Myometrial cell (primary cell): ENCODE measurements at places on chromosomes 3 and 15. TPM values are rescaled to one million over a fixed set of nuclear protein-coding genes. Genes with fewer than 3 reads are reported as not detected.

Gene EMC7
- total RNA-seq, result 60.3 and 62.2 TPM in 2 replicates

Gene KNL1
- 17.3 and 38.5 TPM in 2 replicates for total RNA-seq

Gene TTLL13
- total RNA-seq, result not detected in 2 replicates

Gene CAMKV
- not detected in 2 replicates for total RNA-seq

Gene THPO
- not detected in 2 replicates for total RNA-seq

Gene TAGLN3
- total RNA-seq, result 2.7 and 5.5 TPM in 2 replicates

Gene SEMA3F
- 5.2 and 7.8 TPM in 2 replicates for total RNA-seq

Gene RETNLB
- total RNA-seq, result not detected in 2 replicates

Gene ZBED2
- not detected in 2 replicates for total RNA-seq

Gene GASK1A
- 0.58 and 1.1 TPM in 2 replicates for total RNA-seq

Gene CRYBG3
- 5.8 and 9.7 TPM in 2 replicates for total RNA-seq

Gene GABRA5
- total RNA-seq, result not detected in 2 replicates

Gene CD276
- 173 and 182 TPM in 2 replicates for total RNA-seq

Gene GHRL
- total RNA-seq, result not detected in 2 replicates

Gene ASB14
- not detected in 2 replicates for total RNA-seq

Gene PAQR5
- 2.6 and 3.5 TPM in 2 replicates for total RNA-seq

Gene ROBO2
- not detected in 2 replicates for total RNA-seq

Gene PCSK6
- total RNA-seq, result not detected in 2 replicates

Gene CTXND1
- total RNA-seq, result not detected in 2 replicates

Gene CSTA
- total RNA-seq, result 0.89 TPM in 1 of 2 replicates, not detected in the other

Gene STAB1
- total RNA-seq, result 0.86 and 1.9 TPM in 2 replicates

Gene SHC4
- 1.9 and 2.9 TPM in 2 replicates for total RNA-seq

Gene FOXB1
- total RNA-seq, result not detected in 2 replicates

Gene CAPN3
- total RNA-seq, result 0.35 and 2.9 TPM in 2 replicates

Gene SLC35G2
- 16.4 and 18.4 TPM in 2 replicates for total RNA-seq

Gene ST8SIA2
- total RNA-seq, result not detected in 2 replicates

Gene ZPLD1
- total RNA-seq, result not detected in 2 replicates

Gene ABI3BP
- total RNA-seq, result 13.3 and 16.1 TPM in 2 replicates

Gene CELSR3
- total RNA-seq, result 0.86 and 1.4 TPM in 2 replicates

Gene WDR93
- 1.2 TPM in 1 of 2 replicates, not detected in the other for total RNA-seq

Gene PIERCE2
- 2.6 and 5.8 TPM in 2 replicates for total RNA-seq

Gene RYR3
- total RNA-seq, result not detected in 2 replicates

Gene IMPG2
- under 0.01 and 0.18 TPM in 2 replicates for total RNA-seq

Gene DZIP1L
- 8.5 and 13.8 TPM in 2 replicates for total RNA-seq

Gene OR5K2
- not detected in 2 replicates for total RNA-seq

Gene CCDC54
- not detected in 2 replicates for total RNA-seq

Gene CDV3
- total RNA-seq, result 97.4 and 102 TPM in 2 replicates

Gene SEMA5B
- under 0.01 TPM in 1 of 2 replicates, not detected in the other for total RNA-seq

Gene ZNF660
- total RNA-seq, result 0.29 and 0.71 TPM in 2 replicates

Gene ADCY5
- total RNA-seq, result 0.53 TPM in 1 of 2 replicates, not detected in the other

Gene CNBP
- 226 and 243 TPM in 2 replicates for total RNA-seq

Gene ZNF662
- 0.86 and 0.89 TPM in 2 replicates for total RNA-seq

Gene SLC35A5
- total RNA-seq, result 20.2 and 38.3 TPM in 2 replicates

Gene ITGA11
- total RNA-seq, result 0.86 TPM in 1 of 2 replicates, not detected in the other

Gene ATP11B
- total RNA-seq, result 40.1 and 48.6 TPM in 2 replicates

Gene TMEM39A
- total RNA-seq, result 45.0 and 62.2 TPM in 2 replicates

Gene CD200
- total RNA-seq, result 8.7 and 8.9 TPM in 2 replicates

Gene NEK11
- total RNA-seq, result 5.7 and 6.3 TPM in 2 replicates

Gene ALPK3
- under 0.01 and 0.29 TPM in 2 replicates for total RNA-seq

Gene CCR3
- total RNA-seq, result not detected in 2 replicates

Gene NOX5
- 0.29 and 0.71 TPM in 2 replicates for total RNA-seq

Gene PRRT3
- total RNA-seq, result 2.0 and 2.3 TPM in 2 replicates

Gene CCR9
- total RNA-seq, result not detected in 2 replicates

Gene SH2D7
- total RNA-seq, result not detected in 2 replicates
